ENCODE measurements at places on chromosomes 13 and 19.

DNA sequence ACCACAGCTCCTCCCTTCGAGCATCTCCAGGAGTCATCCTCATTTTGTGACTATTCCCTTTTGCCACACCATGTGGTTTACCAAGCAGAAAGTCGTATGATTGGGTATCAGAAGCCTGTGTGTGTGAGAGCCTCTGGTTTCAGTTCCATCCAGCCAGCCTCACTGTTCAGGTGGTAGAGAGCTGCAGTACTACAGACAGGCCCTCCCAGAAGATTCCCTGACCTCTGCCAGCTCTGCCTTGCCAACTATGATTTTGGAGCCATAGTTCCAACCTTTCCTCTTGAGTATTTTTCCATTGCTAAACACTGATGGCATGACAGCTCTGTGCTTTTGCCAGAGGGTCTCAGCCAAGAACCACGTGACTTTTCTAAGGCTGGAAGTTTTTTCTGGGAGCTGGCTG is 82.5 kb downstream of the DHRS12 start:
- DNase-seq, result peak; percentile 39

DNA sequence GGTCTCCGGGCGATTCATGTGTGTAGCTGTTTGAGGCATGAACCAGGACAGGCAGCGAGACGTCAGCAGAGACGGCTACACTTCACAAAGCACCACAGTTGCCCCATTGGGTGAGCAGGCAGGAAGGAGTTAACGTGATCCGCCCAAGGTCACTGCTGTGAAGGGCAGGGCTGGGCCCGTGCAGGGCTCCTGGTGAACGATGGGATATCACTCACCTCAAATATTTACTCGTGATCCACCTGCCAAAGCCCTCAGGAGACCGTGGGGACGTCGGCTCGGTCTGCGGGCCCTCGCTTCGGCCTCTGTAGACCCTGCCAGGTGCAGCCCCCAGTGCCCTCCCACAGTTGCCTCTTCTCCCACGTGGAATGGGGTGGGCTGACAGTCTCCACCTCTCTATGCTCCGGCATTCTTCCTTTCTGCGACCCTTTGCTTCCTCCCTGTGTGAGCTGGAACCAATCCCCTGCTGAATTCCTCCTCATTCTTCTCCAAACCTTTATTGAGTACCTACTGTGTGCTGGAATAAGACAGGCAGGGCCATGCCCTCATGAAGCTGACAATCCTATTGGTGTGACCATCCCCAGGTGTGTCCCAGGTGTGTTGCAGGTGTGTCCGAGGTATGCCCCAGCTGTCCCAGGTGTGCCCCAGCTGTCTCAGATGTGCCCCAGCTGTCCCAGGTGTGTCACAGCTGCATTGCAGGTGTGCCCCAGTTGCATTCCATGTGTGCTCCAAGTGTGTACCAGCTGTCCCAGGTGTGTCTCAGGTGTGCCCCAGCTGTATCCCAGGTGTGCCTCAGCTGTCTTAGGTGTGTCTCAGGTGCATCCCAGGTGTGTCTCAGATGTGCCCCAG is 2.0 kb upstream of the GRK1 start:
- no peak for DNase-seq

GRCh38 chr13:92362717-92363116 is 863.9 kb upstream of the GPC6 start:
- no peak for DNase-seq

GRCh38 chr13:24124789-24125476 is 35.6 kb upstream of the SPATA13 start:
- DNase-seq, result no peak

DNA sequence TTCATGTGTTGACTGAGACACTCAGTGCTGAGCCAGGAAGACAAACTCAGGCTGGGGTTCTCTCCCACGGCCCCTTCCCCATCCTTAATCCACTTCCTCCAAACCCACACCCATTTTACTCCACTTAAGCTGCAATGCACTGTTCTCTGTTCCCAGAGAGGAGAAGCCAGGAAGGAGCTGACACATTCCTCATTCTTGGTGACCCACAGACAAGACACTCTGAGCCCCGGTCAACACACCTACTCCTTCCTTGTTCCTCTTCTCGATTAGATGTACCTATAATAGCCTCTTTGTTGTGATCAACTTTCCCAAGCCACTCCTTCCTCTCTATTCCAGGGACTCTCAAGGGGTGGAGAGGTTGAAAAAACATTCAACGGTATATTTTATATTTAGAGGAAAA is 47.1 kb downstream of the INSR start:
- DNase-seq, result peak; percentile 3

GRCh38 chr13:67351909-67352308 is 121.8 kb upstream of the PCDH9 start:
- DNase-seq, result no peak

DNA sequence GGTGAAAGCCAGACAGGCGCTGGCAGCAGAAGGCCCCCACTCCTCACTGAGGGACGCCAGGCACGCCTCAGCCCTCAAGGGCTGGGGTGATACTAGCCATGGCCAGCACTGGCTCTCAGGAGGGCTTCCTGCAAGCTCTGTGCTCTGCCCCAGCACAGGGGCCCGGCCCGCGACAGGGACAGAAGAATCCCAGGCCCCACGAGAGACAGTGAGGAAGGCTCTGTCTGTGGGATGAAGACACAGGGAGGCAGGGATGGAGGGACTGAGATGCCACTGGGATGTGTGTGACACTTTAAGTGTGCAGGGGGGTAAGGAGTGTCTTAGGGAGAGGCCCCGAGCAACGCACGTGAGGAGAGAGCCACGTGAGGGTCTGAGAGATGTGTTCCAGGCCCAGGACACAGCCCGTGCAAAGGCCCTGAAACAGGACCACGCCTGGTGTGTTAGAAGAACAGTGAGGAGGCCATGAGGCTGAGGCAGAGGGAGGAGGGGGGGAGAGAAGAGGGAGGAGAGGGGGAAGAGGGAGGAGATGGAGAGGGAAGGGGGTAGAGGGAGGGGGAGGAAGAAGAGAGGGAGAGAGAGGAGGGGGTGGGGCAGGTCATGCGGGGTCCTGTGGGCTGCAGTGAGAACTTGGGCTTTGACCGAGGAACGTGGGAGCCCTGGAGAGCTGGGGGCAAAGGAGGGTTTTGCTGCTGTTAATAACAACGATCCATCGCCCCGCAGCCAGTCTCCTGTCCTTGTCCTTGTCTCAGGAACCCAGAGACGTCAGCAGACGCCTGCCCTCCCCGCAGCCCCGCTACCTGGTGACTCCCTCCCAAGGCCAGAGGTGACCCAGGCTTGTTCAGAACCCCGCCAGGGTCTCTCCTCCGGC is 7.2 kb downstream of the RPL36 start:
- DNase-seq, result no peak

DNA sequence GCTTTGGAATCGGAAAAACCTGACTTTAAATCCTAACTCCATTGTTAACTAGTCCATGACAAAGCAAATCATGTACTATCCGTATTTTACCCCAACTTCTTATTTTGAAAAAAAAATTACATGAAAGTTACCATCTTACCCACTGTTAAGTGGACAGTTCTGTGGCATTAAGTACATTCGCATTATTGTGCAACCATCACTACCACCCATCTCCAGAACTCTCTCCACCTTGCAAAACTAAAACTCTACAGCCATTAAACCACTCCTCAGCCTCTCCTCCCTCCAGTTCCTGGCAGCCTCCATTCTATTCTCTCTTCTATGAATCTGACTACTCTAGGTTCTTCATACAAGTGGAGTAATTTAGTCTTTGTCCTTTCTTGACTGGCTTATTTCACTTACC is 176.5 kb downstream of the USP12 start:
- no peak for DNase-seq

DNA sequence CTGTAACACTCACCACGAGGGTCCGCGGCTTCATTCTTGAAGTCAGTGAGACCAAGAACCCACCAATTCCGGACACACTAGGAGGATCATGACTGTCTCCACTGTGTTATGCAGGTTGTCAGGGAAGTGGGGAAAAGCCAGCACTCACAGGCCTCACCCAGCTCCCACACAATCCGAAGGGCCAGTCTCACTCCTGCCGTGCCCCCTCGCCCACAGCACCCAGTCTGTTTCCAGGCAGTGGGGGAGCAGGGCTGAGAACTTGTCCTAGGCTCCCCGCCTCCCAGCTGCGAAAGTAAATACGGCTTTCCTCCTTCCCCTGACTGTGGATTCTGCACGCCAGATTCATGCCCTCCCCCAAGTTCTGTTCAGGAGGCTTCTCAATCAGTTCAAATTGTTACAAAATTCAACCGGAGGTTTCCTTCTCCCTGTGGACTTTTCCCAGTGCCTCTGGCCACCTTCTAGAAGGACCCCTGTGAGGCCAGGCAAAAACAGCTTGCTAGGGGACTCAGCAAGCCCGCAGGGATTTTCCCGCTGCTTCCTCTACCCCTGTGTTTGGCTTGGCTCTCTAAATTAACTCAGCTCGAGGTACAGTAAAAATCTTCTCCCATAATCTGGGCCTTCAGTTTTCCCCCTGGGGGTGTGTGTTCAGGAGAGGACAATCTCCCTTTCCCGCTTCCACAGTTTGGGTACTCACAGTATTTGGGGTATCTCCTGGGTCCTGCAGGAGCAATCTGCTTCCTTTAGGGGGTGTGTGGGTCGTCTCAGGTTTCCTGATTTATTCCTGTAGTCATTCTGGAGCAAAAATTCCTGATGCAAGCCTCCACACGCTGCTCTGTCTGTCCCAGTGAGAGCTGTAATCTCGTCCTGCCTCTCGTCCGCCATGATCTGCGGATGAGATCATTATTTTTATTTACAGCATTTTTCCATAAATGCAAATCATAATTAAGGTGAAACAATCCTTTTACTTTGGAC is 899.8 kb downstream of the GPC5 start:
- no peak for DNase-seq

- DNase-seq, result no peak
Measured at GRCh38 chr19:35249848-35250711, 1.3 kb downstream of the LSR start.
